ENCODE measurements at places on chromosomes 1 and 21. TPM values are rescaled to one million over a fixed set of nuclear protein-coding genes. Genes with fewer than 3 reads are reported as not detected.

Gene MXRA8
- 409 TPM for total RNA-seq

Gene TMEM61
- total RNA-seq: not detected

Gene ZNF692
- 30.8 TPM for total RNA-seq

Gene SLC5A3
- 2.4 TPM for total RNA-seq

Gene ZBTB37
- total RNA-seq: 1.2 TPM

Gene LMOD1
- 2.2 TPM for total RNA-seq

Gene DHRS3
- total RNA-seq: 21.6 TPM

Gene SELENBP1
- total RNA-seq: 25.9 TPM

Gene PCSK9
- 37.8 TPM for total RNA-seq

Gene PLEKHO1
- 52.3 TPM for total RNA-seq

Gene S100A7A
- not detected for total RNA-seq

Gene WDR64
- total RNA-seq: not detected

Gene TAS1R1
- 0.17 TPM for total RNA-seq

Measured in bronchus fibroblast of lung (primary cell).